ENCODE measurements at places on chromosomes 4 and X.

- no peak for DNase-seq
Measured at GRCh38 chr4:44912980-44913379, 186.6 kb upstream of the GNPDA2 start.

- no peak for DNase-seq
Measured at GRCh38 chr4:10347815-10348214, 109.4 kb downstream of the ZNF518B start.

DNA sequence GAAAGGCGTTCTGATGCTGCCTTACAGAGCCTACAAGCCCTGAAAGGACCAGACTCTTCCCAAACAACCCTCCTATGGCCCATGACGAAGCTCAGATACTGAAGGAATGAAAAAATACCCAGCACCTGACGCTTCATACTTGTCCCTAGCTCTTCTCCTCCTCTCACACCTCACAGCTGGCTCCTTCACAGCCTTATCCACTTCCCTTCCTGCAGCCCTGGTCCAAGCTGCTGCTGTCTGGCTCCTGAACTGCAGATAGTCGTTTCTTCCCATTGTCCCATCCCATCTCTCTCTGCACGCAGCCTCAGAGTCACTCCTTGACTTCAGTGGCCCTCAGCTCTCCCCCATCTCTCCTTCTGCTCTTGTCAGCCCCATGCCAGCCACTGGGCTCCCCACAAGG lies 56.6 kb downstream of the FAM193A start:
- DNase-seq, result no peak

GRCh38 chrX:39047174-39047573 lies 245.9 kb downstream of the MID1IP1 start:
- DNase-seq, result no peak

GRCh38 chr4:37693450-37694190 lies 7.4 kb upstream of the RELL1 start:
- no peak for DNase-seq

GRCh38 chrX:41275661-41276609 lies 58.0 kb upstream of the DDX3X start:
- peak; percentile 72 for DNase-seq
